ENCODE measurements at places on chromosomes 2 and 18. TPM values are rescaled to one million over a fixed set of nuclear protein-coding genes. Genes with fewer than 3 reads are reported as not detected.

DNA sequence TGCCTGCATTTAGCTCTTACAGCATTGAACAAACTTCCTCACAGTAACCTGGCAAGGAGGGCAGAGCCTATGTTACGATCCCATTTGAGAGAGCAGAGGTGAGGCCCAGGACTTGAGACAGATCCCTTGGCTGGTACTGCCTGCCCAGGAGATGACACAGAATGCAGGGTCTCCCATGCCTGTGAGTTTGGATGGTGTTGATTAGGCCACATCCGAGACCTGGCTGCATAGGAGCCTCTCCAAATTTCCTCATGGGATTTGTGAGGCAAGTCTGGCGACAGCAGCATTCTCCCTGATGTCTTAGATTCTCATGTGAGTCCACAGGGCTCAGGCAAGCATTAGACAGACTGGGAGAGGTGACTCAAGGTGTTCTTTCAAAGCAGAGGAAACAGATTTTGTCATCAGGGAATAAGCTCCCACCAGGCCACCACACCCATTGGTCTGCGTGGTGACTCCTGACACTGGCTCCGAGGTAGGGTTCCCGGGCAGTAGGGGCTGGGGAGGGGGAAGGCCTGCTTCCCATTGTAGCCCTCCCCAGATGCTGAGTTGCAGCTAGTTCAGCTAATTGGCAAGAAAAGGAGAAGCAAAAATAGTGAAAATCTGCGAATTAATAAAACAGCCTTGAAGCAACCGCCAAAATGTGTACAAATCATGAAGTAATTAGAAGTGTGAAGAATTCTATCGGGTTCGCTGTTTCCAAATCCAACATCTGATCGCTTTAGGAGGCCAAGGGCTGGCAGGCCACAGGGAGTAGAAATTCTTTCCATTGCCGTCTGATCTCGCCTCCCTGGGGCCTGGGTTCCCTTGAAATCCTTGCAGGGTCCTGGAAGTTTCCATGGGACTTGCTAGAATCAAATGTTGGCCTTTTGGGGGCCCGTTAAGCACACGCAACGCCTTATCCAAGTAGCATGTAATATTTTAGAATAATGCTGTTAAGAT is 68.0 kb downstream of the MAPK4 start:
- DNase-seq: no peak

REG3A gene
- not detected for total RNA-seq

DNA sequence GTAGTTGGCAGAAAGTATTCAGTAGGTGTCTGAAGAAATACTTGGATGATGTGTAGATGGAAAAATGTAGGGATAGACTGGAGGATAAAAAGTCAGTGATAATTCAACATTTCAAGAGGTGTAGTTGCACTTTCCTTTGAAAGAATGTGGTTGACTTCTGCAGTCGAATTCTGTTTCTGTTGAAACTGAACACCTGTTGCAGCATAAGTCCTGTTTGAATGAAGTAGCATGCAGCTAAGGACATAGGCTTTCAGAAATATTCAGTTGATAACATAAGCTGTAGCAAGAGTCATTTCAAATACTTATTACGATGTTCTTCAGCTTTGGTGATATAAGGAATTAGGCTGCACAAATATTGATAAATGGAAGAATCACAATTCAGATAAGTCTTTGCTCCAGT is 337.9 kb upstream of the LRRTM1 start:
- DNase-seq: no peak

GRCh38 chr18:10490401-10491165 is 35.2 kb upstream of the NAPG start:
- no peak for DNase-seq

- DNase-seq: no peak
These were observed 146.9 kb downstream of the CERS6 start for GRCh38 chr2:168602846-168603401.

C2orf66 gene
- not detected for total RNA-seq

All from uterus (tissue), 4 donors.